ENCODE measurements at places on chromosomes 6 and 20. TPM values are rescaled to one million over a fixed set of nuclear protein-coding genes. Genes with fewer than 3 reads are reported as not detected.

Gene HLA-E
- 115 TPM for total RNA-seq

DNA sequence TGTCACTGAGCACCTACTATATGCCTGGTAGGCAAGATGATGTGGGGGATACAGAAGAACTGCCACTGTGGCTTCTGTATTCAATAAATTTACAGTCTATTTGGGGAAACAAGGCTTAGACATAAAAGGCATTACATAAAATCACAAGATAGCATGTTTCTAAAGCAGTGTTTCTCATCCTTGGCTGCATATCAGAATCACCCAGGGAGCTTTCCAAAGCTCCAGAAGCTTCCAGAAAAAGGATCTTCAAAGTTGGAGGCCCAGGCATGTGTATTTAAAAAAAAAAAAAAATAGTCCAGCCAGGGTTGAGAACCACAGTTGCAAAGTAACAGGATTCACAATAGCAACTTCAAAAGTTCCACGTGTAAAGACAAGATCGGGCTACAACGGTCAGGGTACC, 112.4 kb upstream of the SPACA1 start:
- DNase-seq = no peak

Gene TAGAP
- 4.5 TPM for total RNA-seq

- no peak for DNase-seq
These were observed 87.1 kb upstream of the SCGN start for GRCh38 chr6:25564943-25565342.

Gene FLRT3
- total RNA-seq = 50.4 TPM

DNA sequence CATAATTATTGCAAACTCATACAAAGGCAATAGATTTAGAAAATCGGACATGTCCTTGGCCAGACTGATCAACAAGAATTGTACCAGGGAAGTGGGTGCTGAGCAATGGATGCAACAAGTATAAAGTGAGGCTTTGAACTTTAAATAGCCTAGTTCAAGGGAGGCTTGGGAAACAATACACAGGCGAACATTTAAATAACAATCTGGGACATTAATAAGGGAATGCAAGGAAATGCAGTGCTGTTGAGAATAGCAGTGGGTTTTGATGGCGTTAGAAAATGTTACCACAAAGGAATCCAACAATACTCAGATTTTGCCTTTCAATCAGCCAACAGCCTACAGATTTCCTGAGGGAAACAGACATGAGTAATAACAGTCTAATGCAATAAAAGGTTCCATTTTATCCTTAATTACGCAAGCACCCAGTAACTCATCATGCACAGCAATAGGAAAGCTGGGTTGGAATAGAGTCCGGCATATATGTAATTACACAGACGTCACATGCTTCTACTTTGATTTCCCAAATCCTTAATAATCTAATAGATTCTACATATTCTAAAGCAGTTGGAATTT, 134.6 kb downstream of the PHACTR1 start:
- DNase-seq = no peak

All from skin of body (tissue), 3 donors.